ENCODE measurements at places on chromosomes 3 and 15.

DNA sequence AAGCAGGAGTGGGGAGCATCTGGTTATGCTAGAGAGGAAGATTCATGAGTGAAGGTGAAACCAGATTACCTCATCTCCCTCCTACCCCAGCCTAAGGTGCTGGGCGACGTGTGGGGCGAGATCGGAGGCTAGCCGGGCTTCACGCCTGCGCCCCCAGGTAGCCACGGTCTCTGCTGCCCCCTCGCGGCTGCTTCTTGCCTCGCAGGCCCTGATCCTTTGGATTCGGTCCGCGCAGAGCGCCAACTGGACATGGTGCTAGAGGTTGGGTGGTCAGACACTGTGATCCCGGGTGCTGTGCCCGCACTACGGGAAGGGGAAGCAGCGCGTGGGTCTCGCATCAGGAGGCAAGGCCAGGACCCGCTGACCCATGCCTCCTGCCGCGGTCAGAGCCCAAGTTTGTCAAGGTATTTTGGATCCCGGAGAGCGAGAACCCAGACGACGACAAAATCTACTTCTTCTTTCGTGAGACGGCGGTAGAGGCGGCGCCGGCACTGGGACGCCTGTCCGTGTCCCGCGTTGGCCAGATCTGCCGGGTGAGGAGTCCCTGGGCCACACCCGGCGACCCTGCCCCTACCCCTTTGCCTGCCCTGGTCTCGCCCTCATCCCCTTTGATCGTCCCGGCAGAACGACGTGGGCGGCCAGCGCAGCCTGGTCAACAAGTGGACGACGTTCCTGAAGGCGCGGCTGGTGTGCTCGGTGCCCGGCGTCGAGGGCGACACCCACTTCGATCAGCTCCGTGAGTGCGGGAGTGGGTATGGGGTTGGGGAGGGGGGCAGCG lies 4.2 kb downstream of the SEMA3B start:
- DNase-seq: peak; percentile 47

- no peak for DNase-seq
These were observed 223.3 kb downstream of the RAP2B start for GRCh38 chr3:153385343-153385742.

GRCh38 chr3:117355566-117355965 lies 646.0 kb downstream of the TUSC7 start:
- no peak for DNase-seq

- peak; percentile 17 for DNase-seq
These were observed 2.8 kb downstream of the MAP4 start for GRCh38 chr3:48013288-48013980.

DNA sequence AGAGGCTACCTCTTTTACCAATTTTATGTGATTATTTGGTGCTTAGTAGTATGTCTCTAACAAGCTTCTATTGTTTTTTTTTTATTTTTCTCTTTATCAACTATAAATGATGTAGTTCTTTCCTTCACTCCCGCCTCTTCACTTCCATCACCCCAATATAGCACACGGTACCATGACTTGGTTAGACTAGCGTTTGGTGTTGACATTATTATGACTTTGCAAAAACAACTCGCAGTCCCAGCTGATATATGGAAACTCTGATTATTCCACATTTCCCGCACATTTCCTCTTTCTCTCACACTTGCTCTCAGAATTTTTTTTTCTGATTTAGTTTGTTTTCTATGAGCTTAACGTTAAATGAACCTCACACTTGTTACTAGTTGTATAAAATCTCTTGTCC lies 162.2 kb downstream of the GREM1 start:
- no peak for DNase-seq

DNA sequence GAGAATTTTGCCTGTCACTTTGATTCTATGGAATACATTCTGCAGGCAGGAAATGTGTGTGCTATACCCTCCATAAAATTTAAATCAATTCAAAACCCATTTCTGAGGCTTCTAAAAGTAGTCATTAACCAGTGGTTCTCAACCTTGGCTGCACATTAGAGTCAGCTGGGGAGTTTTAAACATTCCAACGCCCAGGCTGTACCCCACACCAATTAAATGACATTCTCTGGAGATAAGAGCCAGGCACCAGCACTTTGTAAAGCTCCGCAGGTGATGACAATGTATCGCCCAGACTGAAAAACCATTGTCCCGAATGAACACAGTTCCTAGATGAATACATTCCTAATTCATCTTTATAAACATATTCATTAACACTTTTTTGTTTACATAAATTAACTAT lies 110.6 kb upstream of the MB21D2 start:
- DNase-seq: no peak

GRCh38 chr3:61613666-61614065 lies 52.3 kb downstream of the PTPRG start:
- no peak for DNase-seq

DNA sequence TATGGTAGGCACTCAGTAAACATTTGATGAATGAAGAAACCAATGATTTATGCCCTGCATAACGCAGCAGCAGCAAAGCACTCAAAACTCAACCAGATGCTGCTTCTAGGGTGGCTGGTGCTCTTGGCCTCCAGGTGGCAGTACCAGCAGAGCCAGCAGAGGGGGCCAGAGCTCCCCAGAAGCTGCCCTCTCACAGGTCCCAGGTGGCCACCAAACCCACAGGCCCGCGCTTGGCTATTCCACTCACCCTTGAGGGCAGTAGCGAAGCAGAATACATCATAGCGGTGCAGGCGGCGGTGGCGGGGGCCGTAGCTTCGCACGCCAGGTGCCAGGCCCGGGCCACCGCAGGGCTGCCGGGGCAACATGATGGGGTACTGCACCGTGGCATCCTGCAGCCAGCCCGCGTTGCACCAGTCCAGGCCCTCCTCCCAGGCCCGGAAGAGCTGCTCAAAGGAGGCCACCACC lies 16.6 kb downstream of the HAPLN3 start:
- DNase-seq: no peak

DNA sequence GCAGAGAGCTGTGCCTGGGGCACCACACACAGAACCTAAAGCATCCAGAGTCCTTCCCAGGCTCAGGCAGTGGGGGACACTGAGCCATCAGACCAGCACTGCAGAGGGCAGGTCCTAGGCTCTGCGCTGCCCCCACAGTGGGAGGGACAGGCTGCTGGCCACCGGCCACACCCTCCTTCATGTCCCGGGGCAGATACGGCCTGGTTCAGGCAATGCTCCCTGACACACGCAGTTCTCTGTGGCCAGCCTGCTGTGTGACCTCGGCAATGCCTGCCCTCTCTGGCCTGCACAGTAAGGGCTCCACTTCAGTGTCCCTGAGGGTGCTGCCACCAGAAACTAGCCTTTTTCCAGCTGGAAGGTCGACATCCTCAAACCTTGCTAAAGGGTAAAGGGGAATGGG lies 12.4 kb downstream of the LINGO1 start:
- no peak for DNase-seq

GRCh38 chr3:2992534-2992933 lies 117.6 kb downstream of the IL5RA start:
- no peak for DNase-seq

GRCh38 chr15:74620636-74621545 lies 5.3 kb downstream of the CLK3 start:
- DNase-seq: no peak

DNA sequence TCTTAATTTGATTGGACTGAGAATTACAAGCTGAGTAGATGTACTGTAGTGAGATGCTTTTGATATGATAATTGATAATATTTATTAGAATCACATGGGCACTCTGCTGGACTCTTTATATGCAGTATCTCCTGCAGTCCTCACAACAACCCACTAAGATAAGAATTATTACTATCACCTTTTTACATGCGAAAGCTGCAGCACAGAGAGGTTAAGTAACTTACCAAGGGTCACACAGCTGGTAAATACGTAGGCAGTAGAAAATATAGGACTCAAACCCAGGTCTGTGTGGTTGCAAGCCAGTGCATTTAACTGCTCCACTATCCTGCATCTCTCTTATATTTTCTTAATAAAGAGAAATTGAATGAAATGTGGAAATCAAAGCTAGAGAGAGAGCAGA lies 392.8 kb upstream of the RORA start:
- no peak for DNase-seq

- no peak for DNase-seq
These were observed 3.7 kb downstream of the ATP2B2 start for GRCh38 chr3:10501664-10502052.

DNA sequence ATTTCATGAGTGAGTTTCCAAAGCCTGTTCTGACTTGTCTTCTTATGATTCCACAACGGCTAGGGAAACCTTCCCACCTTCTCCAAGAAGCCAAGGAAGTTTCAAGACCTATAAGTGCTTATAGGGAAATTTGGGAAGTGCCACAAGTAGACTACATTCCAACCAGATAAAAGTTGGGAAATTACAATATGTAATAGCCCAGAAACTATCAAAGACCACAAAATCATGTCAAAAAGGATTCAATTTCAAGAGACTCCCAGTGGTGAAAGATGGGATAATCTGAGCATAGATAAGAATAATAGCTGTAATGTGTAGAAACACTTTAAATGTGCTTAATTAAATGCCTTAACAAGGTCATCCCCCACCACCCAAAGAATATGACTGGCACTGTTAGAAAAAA lies 169.2 kb upstream of the SLC2A2 start:
- no peak for DNase-seq

GRCh38 chr3:172129498-172129849 lies 90.1 kb downstream of the FNDC3B start:
- DNase-seq: no peak

- no peak for DNase-seq
These were observed 222.8 kb downstream of the FOXP1 start for GRCh38 chr3:71360764-71361163.

- no peak for DNase-seq
These were observed 722.9 kb upstream of the CFAP20DC start for GRCh38 chr3:59772416-59773408.

DNA sequence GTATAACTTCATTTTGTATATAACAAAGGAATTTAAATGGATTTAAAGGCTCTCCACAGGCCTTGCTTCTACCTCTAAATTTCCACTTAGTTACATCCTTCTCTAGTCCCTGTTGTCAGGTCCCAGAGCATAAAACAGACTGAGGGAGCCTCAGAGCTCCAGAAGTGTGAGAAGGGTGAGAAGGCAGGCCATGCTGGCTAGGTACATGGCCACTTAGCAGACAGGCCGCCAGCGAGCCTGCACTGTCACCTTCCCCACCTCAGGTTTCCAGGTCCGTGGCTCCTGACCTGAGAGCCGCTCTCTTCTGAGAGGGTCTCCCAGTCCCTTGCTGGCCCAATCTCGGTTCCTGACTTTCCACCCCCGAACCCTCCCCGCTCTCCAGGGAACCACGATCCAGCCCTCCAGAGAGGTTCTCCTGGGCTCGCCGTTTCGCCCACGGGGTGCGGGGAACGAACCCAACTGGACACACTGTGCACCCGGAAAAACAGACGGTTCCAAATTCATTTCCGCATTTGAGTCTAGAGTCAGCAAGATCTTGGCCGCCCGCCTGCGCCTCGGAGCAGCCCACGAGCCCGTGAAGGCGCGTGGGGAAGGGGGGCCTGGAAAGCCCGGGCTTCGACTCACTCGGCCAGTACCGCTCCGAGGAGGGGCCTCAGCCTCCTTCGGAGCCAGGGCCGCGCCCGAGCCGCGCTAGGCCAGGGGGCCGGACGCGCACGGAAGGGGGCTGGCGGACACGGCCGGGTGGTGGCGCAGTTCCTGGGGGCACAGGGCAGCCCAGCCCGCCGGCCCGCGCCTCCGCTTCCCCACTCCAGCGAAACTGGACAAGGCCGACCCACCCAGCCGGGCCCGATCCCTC lies 16.7 kb upstream of the SOX2 start:
- DNase-seq: peak; percentile 24

DNA sequence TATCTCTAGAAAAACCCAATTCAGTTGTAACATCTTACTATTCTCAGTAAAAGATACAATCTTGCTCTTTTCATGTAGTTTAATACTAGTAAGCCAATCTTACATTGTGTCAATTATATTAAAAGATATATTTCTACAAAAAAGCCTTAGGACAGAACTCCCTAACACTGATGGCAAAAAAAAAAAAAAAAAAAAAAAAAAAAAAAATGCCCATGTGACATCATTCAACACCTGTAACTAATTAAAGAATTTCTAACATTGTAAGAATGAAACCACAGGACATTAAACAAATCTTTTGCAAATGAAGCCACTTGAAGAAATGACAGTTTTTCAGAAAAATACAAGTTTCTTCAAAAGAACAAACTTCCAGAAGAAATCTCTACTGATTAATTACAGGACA lies 119.8 kb downstream of the SUCLG2 start:
- DNase-seq: no peak

GRCh38 chr3:23809840-23810342 lies 4.1 kb downstream of the UBE2E1 start:
- no peak for DNase-seq

DNA sequence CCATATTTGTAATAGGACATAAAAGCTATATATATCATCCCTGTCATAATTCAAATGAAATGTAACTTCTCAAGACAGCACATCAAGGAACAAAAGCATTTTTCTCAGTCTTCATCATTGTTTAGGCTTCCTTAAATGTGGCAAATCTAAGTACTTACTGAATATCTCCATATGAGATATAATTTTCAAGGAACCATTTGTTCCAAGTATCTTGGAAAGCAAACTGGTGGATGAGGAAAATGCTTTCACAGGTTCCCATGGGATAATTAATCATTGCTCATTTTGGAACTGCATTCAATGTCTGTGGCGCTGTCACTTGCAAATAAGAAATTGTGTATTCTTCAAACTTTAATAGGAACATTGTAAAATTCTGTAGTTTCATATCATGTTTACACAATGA lies 52.6 kb upstream of the ZNF385D start:
- DNase-seq: no peak

Measured in foreskin keratinocyte (primary cell).